ENCODE measurements at places on chromosomes 1 and 21. TPM values are rescaled to one million over a fixed set of nuclear protein-coding genes. Genes with fewer than 3 reads are reported as not detected.
A peak's percentile ranks its signal among the peaks of the same experiment; 100 is the strongest.

DNA sequence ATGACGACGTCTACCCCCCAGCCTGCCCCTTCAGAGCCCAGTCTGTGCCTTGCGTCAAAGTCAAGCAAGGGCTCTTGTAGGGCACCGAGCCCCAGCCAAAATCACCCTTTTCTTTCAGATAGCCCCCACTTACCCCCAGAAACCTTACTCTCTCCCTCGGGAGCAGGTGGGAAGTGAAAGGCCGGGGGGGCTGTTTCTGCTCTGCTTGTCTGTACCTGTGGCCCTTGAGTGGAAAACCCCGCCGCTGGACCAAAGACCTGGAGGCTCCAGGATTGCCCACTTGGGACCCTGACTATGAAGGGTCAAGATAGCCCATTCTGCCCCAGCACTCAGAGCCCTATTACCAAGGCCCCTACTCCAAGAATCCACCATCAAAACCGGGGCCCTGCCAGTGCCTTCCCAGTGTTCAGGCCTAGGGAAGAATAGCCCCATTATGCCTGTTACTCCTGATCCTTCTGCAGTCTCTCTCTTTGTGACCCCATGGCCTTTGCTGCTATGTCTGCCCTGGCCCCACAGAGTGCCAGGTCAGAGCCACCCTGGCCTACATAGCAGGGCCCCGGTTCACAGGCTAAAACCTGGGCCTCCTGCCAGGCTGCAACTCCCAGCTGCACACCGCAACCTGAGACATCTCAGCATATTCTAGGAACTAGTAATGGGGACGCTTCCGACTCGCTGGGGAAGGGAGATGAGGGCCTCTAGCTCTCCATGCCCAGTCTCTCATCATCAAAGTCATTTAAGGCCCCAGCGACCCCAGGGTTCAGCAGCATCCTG, 22.2 kb upstream of the HPDL start:
- H3K27me3 ChIP-seq, result no peaks in the 10 kb centered on the region
- peak overlapping the region; percentile 96 for H3K4me3 ChIP-seq
- DNase-seq, result no peak
- H3K4me1 ChIP-seq, result peaks cover 3% of the 10 kb centered on the region
- H3K27ac ChIP-seq, result peak overlapping the region; percentile 96

DNA sequence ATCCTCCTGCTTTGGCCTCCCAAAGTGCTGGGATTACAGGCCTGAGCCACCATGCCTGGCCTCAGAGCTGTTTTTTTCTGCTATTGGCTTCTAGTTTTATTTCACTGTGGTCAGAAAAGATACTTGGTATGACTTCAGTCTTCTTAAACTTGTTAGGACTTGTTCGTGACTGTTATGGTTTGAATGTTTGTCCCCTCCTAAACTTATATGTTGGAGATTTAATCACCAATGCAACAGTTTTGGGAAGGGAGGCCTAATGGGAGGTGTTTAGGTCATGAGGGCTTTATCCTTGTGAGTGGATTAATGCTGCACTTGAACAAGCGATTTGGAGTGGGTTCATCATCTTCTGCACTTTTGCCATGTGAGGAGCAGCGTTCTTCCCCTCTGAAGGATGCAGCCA, 24.5 kb upstream of the SOD1 start:
- H3K27me3 ChIP-seq, result no peaks in the 10 kb centered on the region
- H3K36me3 ChIP-seq, result no peaks in the 10 kb centered on the region
- H3K27ac ChIP-seq, result no peak overlapping the region
- no peak overlapping the region for H3K4me3 ChIP-seq

GRCh38 chr1:7422561-7422960, 348.5 kb upstream of the VAMP3 start:
- H3K4me3 ChIP-seq, result no peak overlapping the region
- no peaks in the 10 kb centered on the region for H3K36me3 ChIP-seq
- H3K4me1 ChIP-seq, result no peaks in the 10 kb centered on the region
- H3K27me3 ChIP-seq, result no peaks in the 10 kb centered on the region
- no peak for DNase-seq

- no peaks in the 10 kb centered on the region for H3K36me3 ChIP-seq
- H3K27ac ChIP-seq, result no peak overlapping the region
- DNase-seq, result no peak
- no peaks in the 10 kb centered on the region for H3K4me1 ChIP-seq
- no peak overlapping the region for H3K4me3 ChIP-seq
Measured at GRCh38 chr1:68112835-68113243, 62.4 kb upstream of the DIRAS3 start.

- peak; percentile 51 for DNase-seq
- H3K4me1 ChIP-seq, result peaks cover 1% of the 10 kb centered on the region
- no peaks in the 10 kb centered on the region for H3K27me3 ChIP-seq
- H3K4me3 ChIP-seq, result no peak overlapping the region
Measured at GRCh38 chr1:11320153-11320936, 47.3 kb downstream of the UBIAD1 start.

Gene OR6K6
- polyA plus RNA-seq, result not detected
